ENCODE measurements at places on chromosomes 4 and X.

DNA sequence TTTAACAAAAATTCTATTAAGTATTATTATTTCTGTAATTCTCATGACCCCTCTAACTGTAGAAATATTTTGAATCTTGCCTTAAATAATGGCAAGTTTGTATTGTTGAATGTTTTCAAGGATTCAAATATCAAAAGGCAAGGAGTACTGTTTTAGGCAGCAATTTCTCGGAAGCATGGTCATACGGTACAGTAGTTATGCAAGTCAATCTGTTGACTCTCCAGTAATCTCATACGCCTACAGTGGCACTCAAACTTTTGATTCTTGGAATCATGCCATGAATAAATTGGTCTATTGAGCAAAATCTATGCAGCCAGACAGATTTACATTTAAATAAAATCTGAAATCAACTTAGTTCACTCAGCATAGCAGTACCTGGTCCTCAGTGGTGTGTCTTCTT lies 139.6 kb upstream of the FAM47C start:
- H3K4me3 ChIP-seq: no peak overlapping the region
- DNase-seq: no peak
- no peak overlapping the region for H3K27ac ChIP-seq
- H3K27me3 ChIP-seq: no peaks in the 10 kb centered on the region

GRCh38 chrX:53256446-53257041 lies 24.8 kb downstream of the IQSEC2 start:
- no peak overlapping the region for H3K4me3 ChIP-seq
- no peak for DNase-seq
- no peak overlapping the region for H3K27ac ChIP-seq
- H3K4me1 ChIP-seq: no peaks in the 10 kb centered on the region

GRCh38 chr4:77697860-77698590 lies 92.4 kb downstream of the CXCL13 start:
- H3K4me3 ChIP-seq: no peak overlapping the region
- H3K36me3 ChIP-seq: no peaks in the 10 kb centered on the region
- peaks cover 53% of the 10 kb centered on the region for H3K4me1 ChIP-seq
- H3K27me3 ChIP-seq: no peaks in the 10 kb centered on the region
- H3K27ac ChIP-seq: no peak overlapping the region

DNA sequence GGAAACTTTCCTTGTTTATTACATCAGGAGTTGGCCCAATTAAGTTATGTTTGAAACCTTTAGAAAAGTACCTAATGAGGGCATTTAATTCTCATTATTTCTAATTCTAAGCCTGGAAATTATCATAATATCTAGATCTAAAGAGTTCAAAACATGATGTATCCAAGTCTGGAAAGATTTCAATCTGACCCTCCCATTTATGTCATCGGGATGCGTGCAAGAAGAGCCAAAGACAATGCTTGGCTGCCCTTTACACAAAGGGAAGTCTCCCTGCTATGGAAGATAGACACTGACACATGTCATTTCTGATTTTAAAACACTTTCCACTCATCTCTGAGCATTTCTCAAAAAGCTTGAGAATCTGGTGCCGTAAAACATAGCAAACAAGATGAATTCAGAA lies 222.4 kb downstream of the ANTXR2 start:
- no peaks in the 10 kb centered on the region for H3K27me3 ChIP-seq
- DNase-seq: no peak
- H3K36me3 ChIP-seq: no peaks in the 10 kb centered on the region
- no peak overlapping the region for H3K27ac ChIP-seq

- H3K4me3 ChIP-seq: no peak overlapping the region
- H3K27ac ChIP-seq: no peak overlapping the region
- H3K36me3 ChIP-seq: peaks cover 2% of the 10 kb centered on the region
- no peak for DNase-seq
Measured at GRCh38 chr4:67546971-67547370, 1.7 kb upstream of the CENPC start.

GRCh38 chr4:119162174-119162573 lies 26.5 kb downstream of the MYOZ2 start:
- no peaks in the 10 kb centered on the region for H3K27me3 ChIP-seq
- no peaks in the 10 kb centered on the region for H3K36me3 ChIP-seq
- no peak for DNase-seq
- no peaks in the 10 kb centered on the region for H3K4me1 ChIP-seq
- H3K27ac ChIP-seq: no peak overlapping the region
- no peak overlapping the region for H3K4me3 ChIP-seq

- no peak overlapping the region for H3K4me3 ChIP-seq
- peaks cover 14% of the 10 kb centered on the region for H3K36me3 ChIP-seq
- no peaks in the 10 kb centered on the region for H3K27me3 ChIP-seq
- no peaks in the 10 kb centered on the region for H3K4me1 ChIP-seq
- H3K27ac ChIP-seq: no peak overlapping the region
- no peak for DNase-seq
Measured at GRCh38 chr4:754221-755120, 48.8 kb downstream of the PCGF3 start.

GRCh38 chr4:165556383-165556782 lies 177.6 kb downstream of the CPE start:
- no peak for DNase-seq
- no peak overlapping the region for H3K4me3 ChIP-seq
- no peak overlapping the region for H3K27ac ChIP-seq
- no peaks in the 10 kb centered on the region for H3K36me3 ChIP-seq
- no peaks in the 10 kb centered on the region for H3K27me3 ChIP-seq

GRCh38 chr4:20265726-20266125 lies 14.0 kb downstream of the SLIT2 start:
- no peak overlapping the region for H3K27ac ChIP-seq
- H3K27me3 ChIP-seq: no peaks in the 10 kb centered on the region
- no peak for DNase-seq
- H3K36me3 ChIP-seq: no peaks in the 10 kb centered on the region
- no peaks in the 10 kb centered on the region for H3K4me1 ChIP-seq
- no peak overlapping the region for H3K4me3 ChIP-seq

- no peaks in the 10 kb centered on the region for H3K4me1 ChIP-seq
- H3K27ac ChIP-seq: no peak overlapping the region
- DNase-seq: no peak
- H3K27me3 ChIP-seq: no peaks in the 10 kb centered on the region
- no peak overlapping the region for H3K4me3 ChIP-seq
Measured at GRCh38 chr4:176969011-176969410, 176.3 kb upstream of the VEGFC start.

- DNase-seq: no peak
- H3K4me1 ChIP-seq: peaks cover 25% of the 10 kb centered on the region
- no peak overlapping the region for H3K27ac ChIP-seq
- H3K27me3 ChIP-seq: no peaks in the 10 kb centered on the region
Measured at GRCh38 chr4:37440501-37440900, 196.0 kb downstream of the NWD2 start.

DNA sequence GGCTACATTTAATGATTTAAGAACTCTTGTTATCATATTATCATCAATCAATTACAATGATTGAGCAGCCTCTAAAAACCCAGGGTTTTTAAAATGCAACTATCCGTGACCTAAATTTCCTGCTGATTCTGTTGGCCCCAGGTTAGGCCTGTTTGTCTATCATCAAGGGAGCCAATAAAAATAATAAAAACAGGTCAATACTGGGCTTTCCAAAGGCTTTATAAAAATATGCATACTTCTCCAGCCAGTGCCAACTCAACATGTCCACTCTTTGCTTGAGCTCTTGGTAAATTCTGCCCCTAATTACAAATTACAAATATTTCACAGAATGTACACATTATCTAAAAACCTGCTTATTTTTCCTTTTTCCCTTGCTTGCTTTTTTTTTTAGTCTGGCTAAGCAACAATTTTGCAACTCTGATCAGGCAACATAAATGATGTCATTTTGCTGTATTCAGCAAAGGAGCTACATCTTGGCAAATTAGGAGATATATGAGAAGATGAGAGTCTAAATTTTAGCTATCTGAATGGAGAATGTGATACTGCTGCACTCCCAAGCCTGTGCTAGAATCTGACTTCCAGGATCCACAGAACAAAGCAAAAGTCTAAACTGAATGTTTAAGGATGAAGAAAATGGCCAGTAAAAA lies 204.0 kb downstream of the SCFD2 start:
- no peak overlapping the region for H3K27ac ChIP-seq
- no peak overlapping the region for H3K4me3 ChIP-seq
- no peaks in the 10 kb centered on the region for H3K27me3 ChIP-seq
- no peaks in the 10 kb centered on the region for H3K4me1 ChIP-seq

- no peak overlapping the region for H3K4me3 ChIP-seq
- DNase-seq: no peak
- H3K4me1 ChIP-seq: no peaks in the 10 kb centered on the region
- H3K36me3 ChIP-seq: 0 out of 3 replicates have a peak, but pooled peaks cover 3% of the 10 kb centered on the region
- H3K27me3 ChIP-seq: no peaks in the 10 kb centered on the region
- H3K27ac ChIP-seq: no peak overlapping the region
Measured at GRCh38 chrX:49249071-49249470, 13.8 kb downstream of the CCDC22 start.

DNA sequence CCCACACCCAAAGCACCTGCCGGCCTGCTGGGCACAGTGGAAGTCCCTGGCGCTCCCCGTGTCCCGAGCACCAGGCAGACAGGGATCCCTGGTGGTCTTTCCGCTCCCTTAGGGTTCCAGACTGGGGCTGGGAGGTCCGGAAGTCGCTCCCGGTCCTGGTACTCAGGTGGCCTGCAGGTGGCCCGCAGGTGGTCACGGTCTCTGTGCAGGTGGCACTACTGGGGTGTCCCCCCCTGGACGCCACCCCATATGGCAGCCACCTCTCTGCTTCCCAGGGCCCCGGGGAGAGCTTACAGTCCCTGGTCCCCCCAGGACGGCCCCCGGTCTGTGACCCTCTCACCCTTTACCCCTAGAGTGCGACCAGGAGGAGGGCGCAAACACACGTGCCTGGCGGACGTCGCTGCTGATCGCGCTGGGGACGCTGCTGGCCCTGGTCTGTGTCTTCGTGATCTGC lies 13.6 kb downstream of the SLC25A6 start:
- no peak for DNase-seq
- H3K27me3 ChIP-seq: no peaks in the 10 kb centered on the region
- no peak overlapping the region for H3K4me3 ChIP-seq
- H3K27ac ChIP-seq: no peak overlapping the region
- no peaks in the 10 kb centered on the region for H3K36me3 ChIP-seq
- peaks cover 21% of the 10 kb centered on the region for H3K4me1 ChIP-seq

DNA sequence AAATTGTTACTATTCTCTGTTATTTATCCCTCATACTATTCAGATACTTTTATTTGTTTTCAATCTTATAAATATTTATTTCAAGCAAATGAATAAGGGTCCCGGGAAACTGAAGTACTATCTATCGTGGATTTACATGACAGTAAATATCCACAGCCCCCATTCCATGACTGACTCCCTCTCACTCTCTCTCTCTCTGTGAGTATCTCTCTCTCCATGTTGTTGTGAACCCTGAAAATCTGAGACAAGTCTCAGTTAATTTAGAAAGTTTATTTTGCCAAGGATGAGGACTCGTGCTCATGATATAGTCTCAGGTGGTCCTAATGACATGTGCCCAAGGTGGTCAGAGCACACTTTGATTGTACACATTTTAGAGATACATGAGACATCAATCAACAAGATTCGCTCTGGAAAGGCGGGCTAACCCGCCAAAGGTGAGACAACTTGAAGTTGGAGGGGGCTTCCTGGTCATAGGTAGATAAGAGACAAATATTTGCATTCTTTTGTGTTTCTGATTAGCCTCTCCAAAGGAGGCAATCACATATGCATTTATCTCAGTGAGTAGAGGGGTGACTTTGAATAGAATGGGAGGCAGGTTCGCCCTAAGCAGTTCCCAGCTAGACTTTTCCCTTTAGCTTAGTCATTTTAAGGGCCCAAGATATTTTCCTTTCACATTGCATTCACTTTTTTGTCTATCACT lies 986.4 kb downstream of the NLGN4X start:
- H3K4me3 ChIP-seq: no peak overlapping the region
- DNase-seq: no peak
- H3K36me3 ChIP-seq: no peaks in the 10 kb centered on the region
- no peaks in the 10 kb centered on the region for H3K27me3 ChIP-seq

- H3K36me3 ChIP-seq: no peaks in the 10 kb centered on the region
- H3K4me1 ChIP-seq: no peaks in the 10 kb centered on the region
- no peak overlapping the region for H3K4me3 ChIP-seq
- DNase-seq: no peak
- no peak overlapping the region for H3K27ac ChIP-seq
- H3K27me3 ChIP-seq: no peaks in the 10 kb centered on the region
Measured at GRCh38 chr4:172392741-172393140, 579.5 kb downstream of the GALNTL6 start.

All from HepG2 (cell line).